ENCODE measurements at places on chromosomes 1 and 21. TPM values are rescaled to one million over a fixed set of nuclear protein-coding genes. Genes with fewer than 3 reads are reported as not detected.

GRCh38 chr1:94100785-94101612, 19.9 kb downstream of the ABCA4 start:
- DNase-seq = no peak

DNA sequence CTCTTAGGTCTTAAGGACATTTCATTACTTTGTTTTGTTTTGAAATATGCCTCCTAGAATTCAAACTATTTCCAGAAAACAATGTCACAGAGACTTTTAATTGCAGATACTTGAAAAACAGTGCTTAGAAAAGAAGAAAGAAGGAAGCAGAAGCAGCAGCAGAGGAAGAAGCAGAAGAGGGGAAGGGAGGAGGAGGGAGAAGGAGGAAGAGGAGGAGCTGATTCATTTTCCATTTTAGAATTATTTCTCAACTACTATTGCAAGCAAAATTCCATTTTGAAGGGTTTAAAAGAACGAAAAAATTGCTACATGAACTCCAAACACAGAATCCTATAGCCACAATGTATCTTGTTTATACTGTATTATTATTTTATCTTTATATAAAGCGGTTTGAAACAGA, 13.9 kb downstream of the RC3H1 start:
- DNase-seq = no peak

DNA sequence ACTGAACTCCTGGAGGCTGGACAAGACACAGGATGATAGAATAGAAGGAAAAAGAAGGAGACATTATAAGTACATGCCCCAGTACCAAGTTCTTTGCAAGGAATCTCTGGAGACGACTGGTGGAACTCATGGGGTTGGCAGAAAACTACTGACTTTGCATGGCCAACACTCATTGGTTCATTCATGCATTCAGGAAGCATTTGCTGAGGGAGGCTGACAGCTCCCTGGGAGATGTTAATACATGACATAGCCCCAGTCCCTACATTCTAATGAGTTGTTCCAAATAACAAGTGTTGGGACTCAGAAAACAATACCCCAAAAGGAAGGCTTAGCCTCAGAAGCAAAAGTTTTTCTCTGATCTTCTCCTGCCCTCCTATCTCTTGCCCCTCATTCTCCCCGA, 172.8 kb upstream of the IRF2BP2 start:
- DNase-seq = no peak

- no peak for DNase-seq
Observed at GRCh38 chr1:34642679-34643078, 112.2 kb upstream of the GJB5 start.

Gene NHLH1
- total RNA-seq = not detected

Gene CLEC20A
- total RNA-seq = not detected

All from HepG2 (cell line).